ENCODE measurements at places on chromosomes 6 and 20.

- peaks cover 8% of the 10 kb centered on the region for H3K4me1 ChIP-seq
- H3K36me3 ChIP-seq = peaks cover 4% of the 10 kb centered on the region
- peaks cover 6% of the 10 kb centered on the region for H3K27me3 ChIP-seq
Observed at GRCh38 chr6:137650720-137651119, 156.5 kb upstream of the OLIG3 start.

- H3K27me3 ChIP-seq = no peaks in the 10 kb centered on the region
- H3K36me3 ChIP-seq = peaks cover 7% of the 10 kb centered on the region
- H3K4me3 ChIP-seq = no peak overlapping the region
- H3K27ac ChIP-seq = peak overlapping the region; percentile 27
- no peak for DNase-seq
- H3K4me1 ChIP-seq = peaks cover 17% of the 10 kb centered on the region
Observed at GRCh38 chr6:46473881-46474280, 17.4 kb downstream of the RCAN2 start.

GRCh38 chr20:31497838-31498540, 16.3 kb upstream of the HM13 start:
- H3K27me3 ChIP-seq = peaks cover 31% of the 10 kb centered on the region
- no peak for DNase-seq
- H3K4me3 ChIP-seq = no peak overlapping the region
- H3K4me1 ChIP-seq = peaks cover 13% of the 10 kb centered on the region
- H3K27ac ChIP-seq = no peak overlapping the region

GRCh38 chr6:143948208-143948607, 59.9 kb downstream of the PLAGL1 start:
- H3K27ac ChIP-seq = no peak overlapping the region
- H3K36me3 ChIP-seq = peaks cover 34% of the 10 kb centered on the region
- no peak for DNase-seq

DNA sequence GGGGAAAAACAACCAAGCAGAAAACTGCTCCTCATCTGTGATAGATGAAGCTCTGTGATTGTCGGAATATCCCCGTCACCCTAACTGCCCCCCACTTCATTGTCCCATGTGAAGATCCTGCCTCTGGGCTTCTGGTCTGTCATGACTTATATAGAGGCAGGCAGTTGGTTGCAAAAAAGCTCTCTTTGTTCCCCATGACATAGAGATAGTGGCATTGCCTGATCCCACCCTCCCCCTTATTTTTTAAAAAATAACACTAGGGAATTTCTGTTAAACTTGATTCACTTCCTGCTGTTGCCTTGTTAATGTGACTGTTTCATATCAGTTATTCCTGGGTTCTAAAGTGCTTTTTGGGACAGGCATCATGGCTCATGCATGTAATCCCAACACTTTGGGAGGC, 203.1 kb downstream of the JARID2 start:
- no peaks in the 10 kb centered on the region for H3K27me3 ChIP-seq
- H3K27ac ChIP-seq = no peak overlapping the region
- no peak overlapping the region for H3K4me3 ChIP-seq
- DNase-seq = no peak

DNA sequence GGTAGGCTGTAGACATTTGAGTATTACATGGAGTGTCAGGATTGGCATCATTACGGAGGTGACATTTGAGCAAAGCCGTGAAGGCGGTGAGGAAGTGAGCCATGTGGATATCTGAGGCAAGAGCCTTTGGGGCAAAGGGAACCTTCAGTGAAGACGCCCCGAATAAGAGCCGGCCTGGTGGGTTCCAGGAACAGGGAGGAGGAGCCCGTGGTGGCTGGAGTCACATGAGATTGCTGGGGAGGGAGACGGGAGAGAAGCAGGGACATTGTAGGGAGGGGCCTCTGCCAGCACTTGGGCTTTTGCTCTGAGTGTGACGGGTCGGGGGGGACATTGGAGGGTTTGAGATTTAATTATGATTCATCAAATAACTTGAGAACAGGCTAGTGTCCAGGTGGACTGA, 78.3 kb downstream of the PHACTR3 start:
- DNase-seq = no peak
- no peak overlapping the region for H3K4me3 ChIP-seq
- H3K27ac ChIP-seq = no peak overlapping the region

- H3K27me3 ChIP-seq = peaks cover 42% of the 10 kb centered on the region
- no peak overlapping the region for H3K27ac ChIP-seq
- H3K36me3 ChIP-seq = no peaks in the 10 kb centered on the region
- no peak for DNase-seq
- no peak overlapping the region for H3K4me3 ChIP-seq
- H3K4me1 ChIP-seq = no peaks in the 10 kb centered on the region
Observed at GRCh38 chr6:79985128-79985527, 19.3 kb upstream of the TTK start.

Data from osteocyte (in vitro differentiated cells).